Stimulated activated CD4-positive, alpha-beta T cell treated with anti-CD3 and anti-CD28 coated beads, Interleukin-1b, Interleukin-23, amount 100 ng/mL, for 1 hour (primary cell): ENCODE measurements at places on chromosomes 6 and 20.

GRCh38 chr6:106490030-106490429 is 129.5 kb downstream of the CRYBG1 start:
- DNase-seq, result no peak

- no peak for DNase-seq
Observed at GRCh38 chr6:104702126-104702841, 157.4 kb downstream of the HACE1 start.

GRCh38 chr20:62135573-62136266 is 7.5 kb downstream of the PSMA7 start:
- DNase-seq, result no peak

GRCh38 chr6:158839796-158840195 is 20.6 kb upstream of the EZR start:
- no peak for DNase-seq

DNA sequence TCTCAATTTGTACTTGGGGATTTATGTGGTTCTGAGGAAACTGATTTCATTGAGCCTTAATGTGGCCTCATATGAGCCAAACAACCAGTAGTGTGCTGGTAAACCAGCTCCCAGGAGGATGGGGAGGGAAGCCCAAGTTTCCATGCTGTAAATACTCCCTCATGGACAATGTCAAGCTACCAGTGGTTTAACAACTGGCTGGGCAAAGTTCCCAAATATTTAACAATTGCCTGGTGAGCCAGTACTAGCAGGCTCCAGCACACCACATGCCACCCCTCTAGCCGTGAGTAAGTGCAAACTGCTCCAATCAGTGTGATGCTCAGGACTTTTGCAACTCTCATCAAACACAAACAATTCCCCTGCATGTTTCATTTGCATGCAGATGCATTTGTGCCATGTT is 19.2 kb upstream of the CDKN1A start:
- DNase-seq, result no peak

- DNase-seq, result no peak
Observed at GRCh38 chr6:19465256-19465655, 371.9 kb upstream of the ID4 start.

GRCh38 chr20:44993343-44993742 is 27.0 kb downstream of the STK4 start:
- DNase-seq, result no peak

DNA sequence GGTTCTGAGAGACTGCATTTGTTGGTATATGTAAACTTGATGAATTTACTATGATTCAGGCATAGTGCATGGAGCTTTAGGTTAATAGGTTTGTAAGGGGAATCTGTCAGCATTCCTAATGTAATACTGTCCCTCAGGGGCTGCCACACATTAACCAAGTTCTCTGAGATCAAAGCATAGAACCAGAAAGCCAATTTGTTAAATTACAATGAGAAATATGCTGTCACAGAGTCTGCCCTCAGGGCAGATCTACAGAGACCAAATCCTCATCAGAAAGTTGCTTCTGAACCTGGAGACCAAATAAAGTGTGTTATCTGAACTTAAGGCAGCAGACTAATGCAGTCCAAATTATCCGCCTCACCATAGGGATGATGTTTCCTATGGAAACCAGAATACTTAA is 250.8 kb upstream of the HTR1E start:
- DNase-seq, result no peak

DNA sequence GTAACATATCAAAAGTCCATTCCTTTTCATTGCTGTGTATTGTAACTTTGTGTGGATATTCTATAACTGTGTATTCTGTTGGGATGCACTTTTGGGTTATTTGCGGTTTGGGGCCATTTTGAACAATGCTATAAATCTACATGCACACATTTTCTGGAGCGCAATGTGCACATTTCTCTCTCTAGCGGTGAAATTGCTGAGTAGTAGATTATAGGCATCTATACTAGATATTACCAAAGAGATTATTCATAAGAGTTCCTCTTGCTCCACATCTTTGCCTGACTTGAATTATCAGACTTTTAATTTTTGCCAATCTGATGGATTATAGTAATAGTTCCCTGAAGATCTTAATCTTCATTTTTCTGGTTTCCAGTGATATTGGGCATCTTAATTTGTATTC is 18.3 kb upstream of the FRK start:
- no peak for DNase-seq

GRCh38 chr6:139472351-139473015 is 98.0 kb upstream of the CITED2 start:
- no peak for DNase-seq
